ENCODE measurements at places on chromosomes 4 and X.

- DNase-seq: no peak
Measured at GRCh38 chr4:70718811-70719604, 2.8 kb upstream of the RUFY3 start.

- DNase-seq: no peak
Measured at GRCh38 chrX:9816084-9816700, 30.0 kb downstream of the SHROOM2 start.

GRCh38 chr4:152063621-152064240 lies 302.9 kb upstream of the GATB start:
- DNase-seq: no peak

DNA sequence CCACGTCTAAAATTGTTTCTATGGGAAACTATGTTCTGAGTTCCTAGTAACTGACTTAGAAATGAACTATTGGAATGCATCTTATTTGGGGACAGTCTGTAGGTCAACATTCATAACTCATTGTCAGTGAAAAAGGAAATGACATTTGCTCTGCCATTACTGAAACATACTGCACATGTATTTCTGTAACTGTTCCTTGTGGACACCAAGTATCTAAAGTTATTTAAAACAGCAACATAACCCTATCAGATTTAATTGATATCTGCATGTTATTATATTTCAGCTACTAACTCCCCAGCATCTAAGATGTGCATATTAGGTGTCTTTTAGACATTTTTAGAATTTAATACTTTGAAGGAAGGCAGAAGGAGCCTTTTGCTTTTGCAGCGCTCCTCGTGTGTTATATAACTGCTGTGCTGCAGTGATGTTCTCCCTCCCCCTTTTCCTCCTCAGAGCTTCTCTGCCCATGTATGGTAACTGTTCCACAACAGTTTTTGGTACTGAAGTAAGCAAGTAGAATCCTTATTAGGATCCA lies 37.2 kb upstream of the TMEM131L start:
- no peak for DNase-seq

DNA sequence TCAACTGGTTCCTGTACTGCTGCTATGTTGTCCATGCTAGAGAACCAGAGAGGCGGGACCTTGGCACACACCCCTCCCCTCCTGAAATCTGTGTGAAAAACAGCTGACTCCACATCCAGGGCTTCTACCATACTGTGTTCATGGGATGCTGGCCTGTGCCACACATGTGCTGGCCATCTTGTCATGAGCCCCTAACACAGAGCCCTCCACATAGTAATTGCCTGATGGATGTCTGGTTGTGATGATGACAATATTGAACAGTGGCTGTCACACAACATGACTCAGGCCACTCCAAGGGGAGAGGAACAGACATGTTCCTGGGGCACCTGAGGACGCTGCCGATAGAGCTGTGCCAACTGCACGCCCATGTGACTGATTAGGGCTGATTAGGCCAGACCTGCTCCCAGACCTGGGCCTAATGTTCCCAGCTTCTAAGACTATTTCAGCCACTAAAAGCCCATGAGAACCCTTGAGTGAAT lies 13.1 kb downstream of the SLC25A5 start:
- no peak for DNase-seq

DNA sequence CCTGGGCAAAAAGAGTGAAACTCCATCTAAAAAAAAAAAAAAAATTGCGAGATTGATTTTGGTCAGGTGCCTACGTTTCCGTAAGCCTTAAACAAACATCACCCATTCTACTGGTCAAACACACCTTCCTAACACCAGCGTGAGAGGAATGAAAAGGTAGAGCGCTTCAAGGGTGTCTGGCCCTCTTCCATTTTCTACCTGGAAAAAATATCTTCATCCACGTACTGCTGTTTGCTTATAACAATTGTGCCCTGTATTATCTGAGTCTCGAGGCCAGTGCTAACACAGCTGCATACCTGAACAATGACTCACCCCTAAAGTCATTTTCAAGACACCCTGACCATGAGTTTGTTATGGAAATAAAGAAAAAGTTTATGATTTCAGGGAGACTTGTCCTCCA lies 13.9 kb downstream of the TMSB4X start:
- no peak for DNase-seq

GRCh38 chrX:720825-721224 lies 90.2 kb downstream of the SHOX start:
- no peak for DNase-seq

- no peak for DNase-seq
Measured at GRCh38 chr4:79083406-79084010, 144.3 kb upstream of the PAQR3 start.

DNA sequence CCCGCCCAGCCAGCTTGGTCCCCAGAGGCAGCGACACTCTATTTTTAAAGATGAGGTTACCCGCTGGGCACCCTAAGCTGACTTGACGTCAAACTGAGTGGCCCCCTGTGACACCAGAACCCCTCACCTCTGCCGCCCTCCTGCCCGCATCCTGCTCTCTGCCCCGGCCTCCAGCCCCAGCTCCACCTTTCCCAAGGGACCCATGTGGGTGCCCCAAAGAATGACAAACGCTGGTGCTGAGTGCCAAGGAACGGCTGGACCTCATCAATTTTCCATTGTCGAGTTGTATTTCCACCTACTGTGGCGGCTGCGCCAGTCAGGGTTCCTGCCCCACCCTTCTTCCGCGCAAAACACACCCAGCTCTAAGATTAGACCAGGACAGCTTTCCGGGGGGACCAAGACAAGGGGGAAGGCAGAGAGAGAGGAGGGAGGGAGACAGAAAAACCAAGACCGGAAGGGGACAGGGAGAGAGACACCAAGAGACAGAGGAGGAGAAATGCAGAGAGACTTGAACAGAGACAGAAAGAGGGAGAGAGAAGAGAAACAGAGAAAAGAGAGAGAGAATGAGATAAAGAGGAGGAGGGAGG lies 2.0 kb downstream of the PRKX start:
- no peak for DNase-seq

DNA sequence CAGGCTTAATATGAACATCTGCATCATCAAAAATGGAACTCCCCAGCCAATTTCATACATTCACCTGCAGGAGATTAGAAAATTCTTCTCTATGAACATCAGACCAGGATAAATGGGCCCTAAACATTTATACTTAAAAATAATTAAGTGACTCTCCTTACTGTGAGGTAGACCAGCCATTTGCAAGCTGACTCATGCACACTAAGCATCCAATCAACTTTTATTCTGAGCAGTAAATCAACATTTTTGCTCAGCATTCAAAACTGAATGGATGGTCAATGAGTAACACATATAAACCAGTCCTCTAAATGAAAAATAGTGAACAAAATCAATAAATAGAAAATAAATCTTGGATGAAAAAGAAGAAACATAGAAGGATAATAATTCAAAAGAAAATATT lies 19.9 kb upstream of the PCDH10 start:
- no peak for DNase-seq

DNA sequence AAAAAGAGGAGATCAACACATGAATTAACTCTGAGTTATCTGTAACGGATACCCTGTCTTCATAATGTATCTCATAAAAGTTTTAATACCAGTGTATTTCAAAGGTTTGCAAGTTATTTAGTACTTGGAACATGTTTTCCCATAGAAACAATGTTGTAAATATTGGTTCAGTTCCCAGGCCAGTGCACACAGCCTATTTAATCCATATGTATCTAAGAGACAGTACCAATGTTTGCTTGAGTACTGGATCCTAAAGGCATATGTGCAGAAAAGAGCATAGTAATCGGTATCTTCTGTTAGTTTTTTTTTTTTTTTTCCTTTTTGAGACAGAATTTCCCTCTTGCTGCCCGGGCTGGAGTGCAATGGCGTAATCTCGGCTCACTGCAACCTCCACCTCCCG lies 46.1 kb downstream of the SLIT2 start:
- DNase-seq: no peak

DNA sequence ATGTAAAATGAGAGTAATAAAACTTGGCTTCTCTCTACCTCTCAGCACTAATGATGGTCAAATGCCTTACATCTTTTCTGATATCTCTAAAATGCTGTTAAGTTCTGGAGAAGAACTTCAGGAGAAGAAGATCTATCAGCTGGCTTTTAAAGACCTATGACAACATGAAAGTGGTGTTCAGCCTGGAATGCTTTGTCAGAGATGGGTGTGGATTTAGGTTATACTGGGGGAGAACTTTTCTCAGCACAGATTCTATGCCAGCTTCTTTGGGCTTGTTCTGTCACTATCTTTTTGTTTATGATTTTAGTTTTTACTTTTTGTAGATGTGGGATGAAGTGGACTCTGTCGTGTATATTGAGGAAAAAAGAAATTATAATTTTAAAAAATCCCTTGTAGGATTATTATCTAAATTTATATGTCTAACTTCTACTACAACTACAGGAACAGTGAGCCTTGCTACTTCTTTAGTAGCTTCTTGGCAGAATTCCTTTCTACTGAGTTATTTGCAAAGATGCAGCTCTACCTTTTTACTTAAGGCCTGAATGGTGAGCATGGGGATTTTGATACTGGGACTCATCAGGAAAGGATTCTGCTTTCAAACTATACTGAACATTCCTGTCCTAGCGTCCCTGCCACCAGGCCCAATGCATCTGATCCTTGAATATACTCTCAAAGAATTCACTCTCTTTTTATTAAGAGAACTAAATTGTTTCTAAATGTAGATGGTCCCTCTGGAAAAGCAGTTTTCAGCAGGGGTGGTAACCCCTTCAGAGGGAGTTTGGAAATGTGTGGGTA lies 19.6 kb downstream of the CYP2U1 start:
- no peak for DNase-seq

DNA sequence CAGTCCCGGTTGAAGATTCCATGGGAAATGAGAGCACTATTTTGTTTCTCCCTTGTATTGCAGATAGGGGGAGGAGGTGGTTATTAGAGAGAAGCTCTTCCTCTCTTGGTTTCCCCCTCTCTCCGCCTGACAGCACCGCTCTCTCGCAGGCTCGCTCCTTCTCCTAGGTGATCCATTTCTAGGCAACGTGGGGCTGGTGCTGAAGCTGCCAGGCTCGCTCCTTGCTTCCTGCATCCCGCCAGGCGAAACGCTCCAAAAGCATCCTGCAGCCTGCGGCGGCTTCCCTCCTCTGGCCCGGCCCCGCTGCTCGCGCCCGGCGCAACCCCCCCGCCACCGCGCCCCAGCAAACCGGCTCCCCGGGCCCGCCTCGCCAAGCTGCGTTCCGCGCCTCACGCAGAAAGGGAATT lies at the start of gene GRID2:
Gene GRID2, plus strand, starts transcription at position 346 of the 407 bp plus-strand sequence.
- DNase-seq: no peak

DNA sequence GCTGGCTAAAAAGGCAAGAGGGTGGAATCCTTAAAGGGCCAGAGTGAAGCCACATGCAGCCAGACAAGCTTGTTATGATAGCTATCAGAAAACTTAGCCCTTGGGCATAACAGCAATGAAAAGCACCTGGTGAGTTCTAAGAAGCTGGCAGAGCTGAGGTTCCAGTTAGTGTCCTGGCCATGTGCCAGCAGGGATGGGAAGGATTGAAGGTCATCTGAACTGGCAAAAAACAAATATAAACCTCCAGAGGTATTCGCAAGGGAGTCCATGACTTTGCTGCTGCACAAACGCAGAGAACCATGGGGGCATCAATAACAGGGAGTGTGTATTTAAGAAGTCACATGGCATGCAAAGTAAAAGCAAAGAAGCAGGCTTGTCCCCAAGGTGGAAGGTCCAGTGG lies 208.9 kb downstream of the FAM47A start:
- DNase-seq: no peak

DNA sequence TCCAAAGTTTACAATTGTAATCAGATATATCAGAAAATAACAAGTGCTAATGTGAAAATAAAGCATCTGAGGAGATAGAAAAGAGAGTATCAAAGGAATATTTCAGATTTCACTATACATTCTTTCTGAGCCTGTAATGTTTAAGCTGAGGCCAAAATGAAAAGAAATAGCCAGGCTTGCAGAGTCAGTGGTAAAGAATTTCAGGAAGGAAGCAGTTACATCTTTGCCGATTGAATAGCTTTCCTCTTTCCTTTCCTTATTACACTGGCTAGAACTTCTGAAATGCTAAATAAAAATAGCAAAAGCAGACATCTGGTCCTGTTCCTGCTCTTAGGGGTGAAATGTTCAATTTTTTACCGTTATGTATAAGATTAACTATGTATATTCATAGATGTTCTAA lies 1441.6 kb upstream of the PCDH7 start:
- no peak for DNase-seq

DNA sequence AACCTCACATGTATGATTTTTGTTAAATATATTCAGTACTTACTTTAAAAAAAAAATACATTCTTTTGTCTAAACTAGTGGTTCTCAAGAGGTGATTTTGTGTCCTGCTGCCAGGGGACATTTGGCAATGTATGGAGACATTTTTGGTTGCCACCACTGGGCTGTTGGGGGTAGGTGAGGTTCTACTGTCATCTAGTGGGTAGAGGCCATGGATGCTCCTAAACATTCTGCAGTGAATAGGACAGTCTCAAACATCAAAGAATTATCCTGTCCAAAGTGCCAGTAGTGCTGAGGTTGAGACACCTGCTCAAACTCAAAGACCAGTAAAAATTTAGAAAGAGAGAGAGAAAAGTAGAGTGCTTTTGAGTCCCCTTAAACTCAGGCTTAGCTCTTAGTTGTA lies 32.9 kb upstream of the PGM2 start:
- no peak for DNase-seq

DNA sequence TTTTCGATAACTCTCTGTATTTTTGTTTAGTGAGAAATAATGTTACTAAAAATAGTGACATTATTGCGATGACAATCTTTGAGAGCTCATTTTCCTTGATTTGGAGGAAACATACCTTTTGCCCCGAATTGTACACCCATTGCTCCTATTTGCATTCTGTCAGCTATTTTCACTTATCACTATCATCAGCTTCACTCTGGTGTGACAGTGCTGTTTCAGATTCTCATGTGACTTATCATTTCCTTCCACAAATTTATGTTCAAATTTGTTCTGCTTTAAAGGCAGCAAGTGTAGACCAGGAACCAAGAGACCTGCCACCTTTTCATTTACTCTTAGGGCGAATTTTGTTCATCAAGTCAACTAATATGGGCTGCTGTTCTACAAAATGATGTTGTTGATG lies 179.4 kb downstream of the RBM46 start:
- no peak for DNase-seq
